Fibroblast of skin of scalp (primary cell): ENCODE measurements at places on chromosomes 2 and 18.

DNA sequence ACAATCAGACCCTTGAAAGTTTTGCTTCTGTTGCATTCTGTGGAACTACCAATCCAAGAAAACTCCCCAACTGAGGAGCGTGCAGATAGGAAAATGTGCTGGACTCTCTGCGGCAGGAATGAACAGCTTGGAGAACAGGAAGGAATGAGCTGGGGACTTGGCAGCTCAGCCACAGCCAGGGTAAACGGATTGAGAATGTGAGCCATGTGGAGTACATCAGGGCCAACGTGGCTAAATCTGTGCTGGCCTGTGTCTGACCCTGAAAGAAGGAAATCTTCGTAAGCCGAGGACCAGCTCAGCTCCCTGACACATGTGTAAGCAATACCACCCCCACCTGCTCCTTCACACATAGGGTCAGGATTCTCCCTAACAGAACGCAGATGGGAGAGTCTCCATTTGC, 1023.7 kb downstream of the BCL11A start:
- no peak for DNase-seq

DNA sequence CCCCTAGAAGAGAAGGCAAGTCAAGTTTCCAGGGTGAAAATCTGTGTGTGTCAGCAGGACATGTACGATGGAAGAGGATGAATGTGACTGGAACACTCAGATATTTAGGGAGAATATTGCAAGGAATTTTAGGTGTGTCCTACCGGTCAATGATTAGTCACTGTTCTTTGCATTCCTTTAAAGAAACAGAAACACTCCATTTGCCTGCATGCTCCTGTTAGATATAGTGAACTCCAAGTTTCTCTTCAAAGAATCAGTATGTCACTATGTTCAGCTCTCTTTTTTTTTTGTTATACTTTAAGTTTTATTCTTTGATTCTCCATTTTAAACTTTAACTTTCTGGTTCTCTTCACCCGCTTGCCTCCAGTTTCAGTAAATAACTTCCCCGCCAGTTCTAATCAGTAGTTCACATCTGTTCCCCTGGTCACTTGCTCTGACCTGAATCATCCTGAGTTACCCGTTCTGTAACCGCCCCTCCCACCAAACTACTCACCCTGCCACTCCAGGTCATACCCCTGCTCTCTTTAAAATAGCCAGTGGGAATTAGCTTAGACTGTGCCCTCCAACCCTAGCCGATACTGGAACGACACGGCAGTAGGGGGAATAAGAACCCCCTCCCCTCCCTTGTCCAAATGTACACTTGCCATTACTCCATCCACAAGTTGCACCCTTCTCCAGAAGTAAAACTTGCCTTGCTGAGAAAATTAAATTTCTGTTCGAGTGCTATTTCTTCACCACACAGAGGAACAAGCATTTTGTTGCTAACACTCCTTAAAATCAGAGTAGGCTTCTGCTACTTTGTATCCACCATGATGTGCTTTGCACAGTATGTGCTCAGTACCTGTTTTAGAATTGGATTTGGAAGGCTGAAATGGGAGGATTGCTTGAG, 268.4 kb downstream of the METTL4 start:
- DNase-seq: peak; percentile 41

DNA sequence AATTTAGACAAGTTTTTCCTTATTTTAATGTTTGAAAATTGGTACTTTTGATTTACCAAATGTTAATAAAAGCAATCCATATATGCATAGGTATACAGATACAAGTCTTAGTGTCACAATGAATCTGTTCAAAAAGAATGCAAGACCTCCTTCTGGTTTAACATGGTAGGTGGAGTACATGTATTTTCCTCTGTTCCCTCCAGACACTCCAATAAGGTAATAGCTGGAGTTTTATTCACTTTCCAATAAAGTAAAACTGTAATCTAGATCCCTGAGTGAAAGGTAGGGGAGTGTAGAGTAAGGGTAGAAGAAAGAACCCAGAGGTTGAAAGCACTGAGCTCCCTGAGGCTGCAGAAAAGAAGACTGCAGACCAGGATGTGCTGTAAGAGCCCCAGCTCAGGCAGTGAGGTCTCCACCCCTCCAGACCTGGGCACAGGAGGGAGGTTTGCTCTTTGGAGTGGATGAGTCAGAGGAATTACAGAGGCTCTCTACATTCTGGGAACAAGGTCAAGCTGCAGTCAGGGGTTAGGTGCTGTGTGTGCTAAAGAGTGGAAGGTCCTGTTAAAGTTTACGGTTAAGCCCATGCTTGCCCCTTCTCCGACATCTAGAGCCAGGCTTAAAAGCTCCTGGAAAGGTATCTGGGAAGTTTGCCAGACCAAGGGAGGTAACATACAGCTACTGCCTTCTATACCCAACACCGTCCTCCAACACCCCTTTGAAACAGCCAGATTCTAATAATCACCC, 27.6 kb upstream of the STAT1 start:
- DNase-seq: peak; percentile 35

- DNase-seq: no peak
Observed at GRCh38 chr2:85663594-85664565, 4.1 kb downstream of the SFTPB start.

DNA sequence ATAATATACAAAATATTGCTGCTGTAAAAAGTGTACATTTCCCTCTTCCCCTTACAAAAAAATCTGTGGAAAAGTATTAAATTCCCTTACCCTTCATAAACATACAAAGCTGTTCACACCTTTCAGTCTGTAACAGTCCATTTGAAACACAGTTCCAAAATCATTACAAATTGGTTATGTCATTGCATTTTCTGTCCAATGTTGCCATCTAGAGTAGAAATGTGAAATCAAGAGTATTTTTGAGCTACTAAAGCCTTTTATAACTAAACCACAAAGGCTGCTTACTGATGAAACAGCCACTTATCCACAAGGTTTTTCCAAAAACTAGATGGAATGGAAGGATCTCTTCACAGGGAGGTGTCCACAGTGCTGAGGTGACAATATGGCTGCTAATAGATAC, 72.5 kb downstream of the SS18 start:
- DNase-seq: no peak

GRCh38 chr2:59882279-59882678, 671.2 kb downstream of the BCL11A start:
- DNase-seq: no peak

- peak; percentile 60 for DNase-seq
Observed at GRCh38 chr2:119753041-119753929, 6.4 kb upstream of the PTPN4 start.

DNA sequence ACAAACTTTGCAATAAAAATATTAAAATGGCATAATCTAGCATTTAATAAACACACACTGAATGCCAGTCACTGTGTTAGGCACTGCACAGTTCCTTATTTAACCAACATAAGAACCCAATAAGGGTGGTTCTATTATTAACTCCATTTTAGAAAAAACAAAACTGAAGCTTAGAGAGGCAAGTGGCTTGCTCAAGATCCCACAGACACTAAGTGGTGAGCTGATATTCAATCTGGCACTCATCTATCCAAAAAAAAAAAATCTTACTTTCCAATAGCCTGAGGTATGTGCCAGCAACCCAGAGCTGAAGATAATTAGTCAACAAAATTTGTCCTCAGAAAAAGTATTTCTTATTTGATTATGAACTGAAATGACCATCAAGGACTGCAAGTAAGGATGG, 799 bp downstream of the CYTIP start:
- no peak for DNase-seq

DNA sequence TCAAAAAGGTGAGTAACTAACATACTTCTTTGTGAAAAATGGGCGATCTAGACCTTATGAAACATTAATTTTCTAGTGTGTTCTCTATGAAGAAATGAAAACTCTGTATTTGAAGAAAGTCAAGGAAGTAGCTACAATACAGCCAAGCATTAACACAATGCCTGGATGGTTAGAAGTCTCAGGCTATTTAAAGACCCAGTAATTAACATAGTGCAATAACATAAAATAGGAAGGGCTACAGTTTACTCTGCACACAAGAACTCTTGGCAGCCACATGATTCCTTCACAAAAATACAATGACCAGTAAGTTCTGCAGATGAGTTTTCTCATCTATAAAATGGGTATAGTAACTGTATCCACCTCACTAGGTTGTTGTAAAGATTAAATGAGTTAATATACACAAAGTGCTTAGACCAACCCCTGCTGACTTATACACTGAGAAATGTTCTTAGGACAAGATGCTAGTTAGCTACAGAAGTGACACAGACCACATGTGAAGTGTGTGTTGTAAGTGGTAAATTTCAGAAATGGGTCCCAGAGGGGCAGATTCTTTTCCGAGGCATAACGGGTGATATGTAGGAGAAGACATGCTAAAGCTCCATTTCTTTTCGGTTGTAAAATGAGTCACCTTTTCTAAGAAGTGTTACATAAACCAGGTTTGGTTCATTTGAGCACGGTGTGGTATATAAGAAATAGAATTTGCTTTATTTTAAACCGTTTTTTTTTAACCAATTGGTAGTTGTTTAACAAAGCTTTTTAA, 61.8 kb downstream of the CXCR4 start:
- DNase-seq: no peak

DNA sequence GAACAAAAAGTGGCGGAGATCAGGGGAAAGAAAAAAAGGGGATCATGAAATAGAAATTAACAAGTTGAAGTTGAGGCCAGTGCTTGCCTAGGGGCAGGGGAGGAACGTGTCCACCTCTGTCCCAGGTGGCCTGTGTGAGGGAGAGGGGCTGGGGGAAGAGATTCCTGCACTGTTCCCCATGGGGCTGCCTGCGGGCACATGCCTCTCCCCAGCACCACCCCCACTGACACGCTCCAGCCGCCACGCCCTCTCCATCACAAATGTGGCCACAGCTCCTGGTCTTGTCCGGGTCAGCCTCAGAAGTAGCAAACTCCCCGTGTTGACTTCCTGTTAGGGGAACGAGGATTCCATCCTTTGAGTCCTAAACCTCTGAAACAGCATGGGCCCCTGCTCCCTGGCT, 161.2 kb downstream of the GLI2 start:
- DNase-seq: no peak

DNA sequence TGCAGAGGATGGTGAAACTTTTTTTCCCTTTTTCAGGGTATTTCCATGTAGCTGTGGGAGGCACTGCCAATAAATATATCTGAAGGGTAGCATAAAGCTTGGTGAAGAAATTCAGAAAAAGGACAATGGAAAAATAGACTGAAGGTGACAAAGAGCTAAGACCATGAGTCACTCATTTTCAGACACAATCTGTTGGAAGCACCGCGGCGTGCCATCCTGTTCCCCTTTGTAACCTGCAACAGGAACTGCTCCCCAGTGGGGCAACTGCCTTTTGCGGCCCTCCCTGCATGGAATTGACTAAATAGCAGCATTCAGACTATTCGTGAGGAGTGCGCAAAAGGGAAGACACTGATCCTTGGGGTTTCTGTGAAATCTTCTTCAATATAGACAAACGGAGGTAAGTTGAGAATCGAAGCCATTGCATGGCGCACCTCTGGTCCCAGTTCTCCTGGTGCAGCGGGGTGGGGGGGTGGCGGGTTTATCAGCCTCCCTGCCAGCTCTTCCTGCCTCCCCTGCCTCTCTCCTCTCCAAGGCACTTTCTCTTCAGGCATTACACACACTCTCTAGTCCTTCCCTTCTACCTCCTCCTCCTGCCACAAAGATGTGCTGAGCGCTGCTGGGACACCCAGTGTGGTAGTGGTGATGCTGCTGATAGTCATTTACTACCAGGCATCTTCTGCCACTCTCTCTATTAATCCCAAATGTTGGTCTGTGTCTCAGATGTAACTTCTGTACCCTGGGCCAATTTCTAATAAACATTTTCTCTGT, 126.2 kb upstream of the TMEM200C start:
- DNase-seq: no peak

DNA sequence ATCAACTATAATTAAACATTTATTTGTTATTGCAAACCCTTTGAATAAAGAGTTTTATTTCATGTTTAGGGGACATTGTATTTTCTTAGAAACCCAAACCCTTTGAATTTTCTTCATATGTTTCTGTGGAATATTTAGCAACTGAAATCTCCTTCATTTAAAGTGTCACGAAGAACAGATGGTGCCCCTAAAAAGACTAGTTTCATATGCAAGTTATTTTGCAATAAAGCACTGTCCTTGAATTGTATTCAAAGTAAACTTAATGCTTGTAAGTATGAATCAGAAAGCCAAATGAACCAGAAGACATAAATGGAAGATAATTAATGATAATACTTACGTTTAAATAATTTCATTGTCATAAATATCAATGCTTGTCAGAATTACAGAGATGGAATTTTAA, 151.9 kb upstream of the CWC22 start:
- no peak for DNase-seq
